ENCODE measurements at places on chromosomes 7 and 10.
A peak's percentile ranks its signal among the peaks of the same experiment; 100 is the strongest.

GRCh38 chr10:22853906-22854447 is 73.9 kb upstream of the ARMC3 start:
- no peaks in the 10 kb centered on the region for H3K36me3 ChIP-seq
- H3K27me3 ChIP-seq, result no peaks in the 10 kb centered on the region
- no peak overlapping the region for H3K27ac ChIP-seq
- H3K4me1 ChIP-seq, result peaks cover 2% of the 10 kb centered on the region
- no peak overlapping the region for H3K4me3 ChIP-seq

DNA sequence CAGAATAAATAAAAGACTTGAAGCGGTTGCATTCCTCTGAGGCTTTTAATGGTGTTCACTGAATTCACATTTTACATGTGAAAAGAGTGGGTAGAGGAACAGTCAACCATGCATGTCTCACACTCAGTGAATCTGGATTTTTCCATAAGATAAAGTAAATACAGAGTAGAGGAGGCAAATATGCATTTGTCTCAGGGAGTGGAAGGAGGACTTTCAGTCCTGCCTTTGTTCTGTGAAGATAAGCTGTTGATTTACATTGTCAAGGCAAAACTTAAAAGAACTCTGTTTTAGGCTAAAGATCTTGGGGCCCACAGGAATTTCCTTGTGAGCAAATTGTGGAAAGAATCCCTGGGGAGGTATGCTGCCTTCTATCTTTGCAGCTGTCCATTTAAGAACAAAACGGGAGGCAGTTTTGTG is 825.3 kb upstream of the MBL2 start:
- H3K4me3 ChIP-seq, result no peak overlapping the region
- H3K36me3 ChIP-seq, result no peaks in the 10 kb centered on the region
- H3K27me3 ChIP-seq, result no peaks in the 10 kb centered on the region

DNA sequence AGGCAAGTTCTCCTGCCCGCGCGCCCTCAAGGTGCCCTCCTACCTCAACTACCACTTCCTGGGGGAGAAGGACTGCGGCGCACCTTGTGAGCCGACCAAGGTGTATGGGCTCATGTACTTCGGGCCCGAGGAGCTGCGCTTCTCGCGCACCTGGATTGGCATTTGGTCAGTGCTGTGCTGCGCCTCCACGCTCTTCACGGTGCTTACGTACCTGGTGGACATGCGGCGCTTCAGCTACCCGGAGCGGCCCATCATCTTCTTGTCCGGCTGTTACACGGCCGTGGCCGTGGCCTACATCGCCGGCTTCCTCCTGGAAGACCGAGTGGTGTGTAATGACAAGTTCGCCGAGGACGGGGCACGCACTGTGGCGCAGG is 1.4 kb downstream of the FZD1 start:
- no peaks in the 10 kb centered on the region for H3K36me3 ChIP-seq
- peak overlapping the region; percentile 86 for H3K4me3 ChIP-seq
- no peak for DNase-seq
- peaks cover 13% of the 10 kb centered on the region for H3K4me1 ChIP-seq

DNA sequence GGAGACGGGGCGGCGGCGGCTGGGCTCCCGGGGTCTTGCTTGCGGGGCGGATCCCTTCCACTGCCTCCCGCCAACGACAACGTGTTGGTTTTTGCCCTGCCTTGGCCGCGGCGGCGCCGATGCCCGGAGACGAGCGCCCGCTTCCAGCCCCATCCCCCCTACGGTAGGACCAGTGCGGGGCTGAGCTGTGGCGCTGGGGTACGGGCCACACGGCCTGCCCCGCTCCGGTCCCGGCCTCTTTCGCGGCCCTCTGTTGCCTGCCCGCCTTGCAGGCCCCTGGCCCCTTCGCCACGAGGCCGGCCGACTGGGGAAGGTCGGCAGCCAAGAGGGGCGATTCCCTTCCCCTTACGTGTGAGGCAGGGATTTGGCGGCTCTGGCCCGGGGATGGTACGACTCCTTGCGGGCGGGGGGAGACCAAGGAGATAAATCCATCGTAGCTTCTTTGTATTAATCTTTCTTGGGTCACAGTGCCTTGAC is 488 bp downstream of the EIF4H start:
- H3K27me3 ChIP-seq, result no peaks in the 10 kb centered on the region
- peaks cover 26% of the 10 kb centered on the region for H3K36me3 ChIP-seq
- peak overlapping the region; percentile 84 for H3K4me3 ChIP-seq
- peak; percentile 60 for DNase-seq

- no peak for DNase-seq
- H3K36me3 ChIP-seq, result no peaks in the 10 kb centered on the region
- H3K4me3 ChIP-seq, result no peak overlapping the region
- peaks cover 34% of the 10 kb centered on the region for H3K27me3 ChIP-seq
Observed at GRCh38 chr7:120989257-120990220, 1.0 kb downstream of the CPED1 start.

- no peaks in the 10 kb centered on the region for H3K27me3 ChIP-seq
- peaks cover 4% of the 10 kb centered on the region for H3K36me3 ChIP-seq
- H3K4me3 ChIP-seq, result no peak overlapping the region
- peak; percentile 49 for DNase-seq
- peak overlapping the region; percentile 76 for H3K27ac ChIP-seq
Observed at GRCh38 chr10:110834629-110835301, 37.0 kb upstream of the PDCD4 start.

GRCh38 chr7:91357379-91357778 is 93.1 kb downstream of the FZD1 start:
- H3K4me3 ChIP-seq, result no peak overlapping the region
- peaks cover 4% of the 10 kb centered on the region for H3K27me3 ChIP-seq
- DNase-seq, result no peak
- H3K27ac ChIP-seq, result no peak overlapping the region

GRCh38 chr10:76632767-76633051 is 1004.9 kb downstream of the KCNMA1 start:
- no peaks in the 10 kb centered on the region for H3K4me1 ChIP-seq
- no peak for DNase-seq
- H3K36me3 ChIP-seq, result no peaks in the 10 kb centered on the region
- no peak overlapping the region for H3K4me3 ChIP-seq
- no peaks in the 10 kb centered on the region for H3K27me3 ChIP-seq
- H3K27ac ChIP-seq, result no peak overlapping the region

DNA sequence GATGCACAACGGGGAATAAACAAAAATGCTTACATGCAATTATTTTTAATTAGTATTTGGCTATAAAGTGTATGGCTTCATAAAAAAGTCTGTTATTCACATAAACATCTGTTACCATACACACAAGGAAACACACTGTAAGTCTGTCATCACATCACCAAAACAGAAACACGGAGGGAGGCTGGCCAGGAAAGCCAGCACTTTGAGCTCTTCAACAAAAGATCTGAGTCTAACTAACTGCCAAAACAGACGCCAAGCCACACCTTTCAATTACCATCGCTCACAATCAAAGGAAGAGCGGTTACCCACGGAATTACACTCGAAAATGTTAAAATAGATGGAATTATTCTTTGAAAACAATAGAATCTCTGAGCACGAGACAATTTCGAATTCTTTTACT is 49.2 kb upstream of the MGMT start:
- H3K4me1 ChIP-seq, result no peaks in the 10 kb centered on the region
- no peaks in the 10 kb centered on the region for H3K27me3 ChIP-seq
- DNase-seq, result no peak
- H3K36me3 ChIP-seq, result no peaks in the 10 kb centered on the region

- no peaks in the 10 kb centered on the region for H3K27me3 ChIP-seq
- DNase-seq, result no peak
- no peak overlapping the region for H3K27ac ChIP-seq
- H3K4me1 ChIP-seq, result no peaks in the 10 kb centered on the region
Observed at GRCh38 chr7:97555857-97556421, 175.9 kb upstream of the TAC1 start.

DNA sequence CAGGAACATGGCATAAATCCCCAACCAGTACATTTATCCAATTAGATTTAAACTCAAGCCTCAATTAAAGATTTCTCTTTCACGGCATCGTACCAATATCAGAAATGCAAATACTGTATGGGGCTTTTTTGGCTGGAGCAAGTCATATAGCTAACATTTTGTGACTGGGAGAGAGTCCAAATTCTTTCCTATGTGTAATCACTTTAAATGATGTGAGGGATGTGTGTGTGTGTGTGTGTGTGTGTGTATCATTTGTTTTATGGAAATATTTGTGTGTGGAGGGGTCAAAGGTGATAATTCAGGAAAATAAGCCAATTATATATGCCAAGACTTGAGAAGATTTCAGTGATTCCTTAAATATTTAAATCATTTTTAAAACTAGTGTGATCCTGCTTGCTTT is 196.6 kb downstream of the TRIL start:
- H3K27ac ChIP-seq, result no peak overlapping the region
- H3K4me3 ChIP-seq, result no peak overlapping the region
- no peaks in the 10 kb centered on the region for H3K27me3 ChIP-seq
- H3K36me3 ChIP-seq, result no peaks in the 10 kb centered on the region
- no peaks in the 10 kb centered on the region for H3K4me1 ChIP-seq

DNA sequence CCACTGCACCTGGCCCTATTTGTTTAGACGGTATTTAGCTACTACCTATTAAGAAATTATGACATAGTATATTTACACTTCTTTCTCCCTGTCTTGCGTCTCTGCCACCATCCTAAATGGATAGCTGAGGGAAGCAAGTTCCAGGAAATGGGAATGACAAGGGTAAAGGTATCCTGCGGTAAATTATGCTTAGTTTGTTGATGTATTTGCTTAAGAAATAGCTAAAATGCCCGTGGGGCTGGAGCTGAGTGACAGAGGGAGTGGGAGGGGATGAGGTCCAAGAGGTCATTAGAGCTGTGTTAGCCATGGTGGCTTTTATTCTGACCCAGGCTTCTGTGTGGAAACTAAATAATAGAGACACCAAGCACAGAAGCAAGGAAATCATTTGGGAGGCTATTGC is 29.0 kb upstream of the UBE2D1 start:
- no peak overlapping the region for H3K4me3 ChIP-seq
- peaks cover 22% of the 10 kb centered on the region for H3K27me3 ChIP-seq
- no peaks in the 10 kb centered on the region for H3K4me1 ChIP-seq
- no peak for DNase-seq
- no peak overlapping the region for H3K27ac ChIP-seq

DNA sequence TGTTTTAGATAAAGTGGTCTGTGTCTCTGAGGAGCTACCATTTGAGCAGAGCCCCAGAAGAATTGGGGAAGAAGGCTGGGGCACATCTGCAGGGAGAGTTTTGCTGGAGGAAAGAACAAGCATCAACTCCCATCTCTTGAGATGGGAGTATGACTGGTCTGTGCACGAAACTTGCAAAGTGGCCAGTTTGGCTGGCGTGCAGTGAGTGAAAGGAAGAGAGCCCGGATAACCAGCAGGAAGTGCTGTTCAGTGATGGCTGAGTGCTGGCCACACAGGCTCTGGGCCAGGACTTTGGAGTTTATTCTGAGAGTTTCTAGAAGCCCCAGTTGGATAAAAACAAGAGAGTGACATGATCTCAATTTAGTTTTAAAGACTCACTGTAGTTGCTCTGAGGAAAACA is 34.4 kb upstream of the SVIL start:
- H3K27me3 ChIP-seq, result no peaks in the 10 kb centered on the region
- H3K27ac ChIP-seq, result no peak overlapping the region
- H3K4me1 ChIP-seq, result no peaks in the 10 kb centered on the region
- H3K36me3 ChIP-seq, result peaks cover 28% of the 10 kb centered on the region
- H3K4me3 ChIP-seq, result no peak overlapping the region

- no peak for DNase-seq
- H3K27me3 ChIP-seq, result no peaks in the 10 kb centered on the region
- H3K27ac ChIP-seq, result peak overlapping the region; percentile 92
- H3K4me1 ChIP-seq, result peaks cover 58% of the 10 kb centered on the region
- H3K36me3 ChIP-seq, result no peaks in the 10 kb centered on the region
Observed at GRCh38 chr10:69223028-69223342, 2.9 kb downstream of the HKDC1 start.

DNA sequence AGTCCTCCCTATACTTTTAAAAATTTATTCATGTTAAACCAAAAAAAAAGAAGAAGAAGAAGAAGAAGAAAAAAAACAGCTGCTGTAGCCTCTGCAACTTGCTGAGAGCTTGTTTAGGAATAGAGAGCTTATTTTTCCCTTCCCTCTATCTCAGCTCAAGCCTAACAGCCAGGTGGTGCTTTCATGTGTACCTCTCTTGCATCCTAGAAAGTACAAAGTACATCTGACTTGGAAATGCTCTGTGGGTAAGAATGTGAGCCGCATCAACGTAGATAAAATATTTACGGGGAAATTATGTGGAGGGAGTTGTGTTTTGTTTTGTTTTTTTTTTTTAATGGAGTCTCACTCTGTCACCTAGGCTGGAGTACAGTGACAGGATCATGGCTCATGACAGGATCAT is 99.6 kb downstream of the PLXDC2 start:
- H3K36me3 ChIP-seq, result no peaks in the 10 kb centered on the region
- no peaks in the 10 kb centered on the region for H3K4me1 ChIP-seq
- H3K27me3 ChIP-seq, result no peaks in the 10 kb centered on the region

- no peak overlapping the region for H3K4me3 ChIP-seq
- H3K4me1 ChIP-seq, result no peaks in the 10 kb centered on the region
- H3K27me3 ChIP-seq, result peaks cover 13% of the 10 kb centered on the region
- no peaks in the 10 kb centered on the region for H3K36me3 ChIP-seq
- no peak for DNase-seq
Observed at GRCh38 chr10:89553064-89553734, 17.8 kb upstream of the SLC16A12 start.

DNA sequence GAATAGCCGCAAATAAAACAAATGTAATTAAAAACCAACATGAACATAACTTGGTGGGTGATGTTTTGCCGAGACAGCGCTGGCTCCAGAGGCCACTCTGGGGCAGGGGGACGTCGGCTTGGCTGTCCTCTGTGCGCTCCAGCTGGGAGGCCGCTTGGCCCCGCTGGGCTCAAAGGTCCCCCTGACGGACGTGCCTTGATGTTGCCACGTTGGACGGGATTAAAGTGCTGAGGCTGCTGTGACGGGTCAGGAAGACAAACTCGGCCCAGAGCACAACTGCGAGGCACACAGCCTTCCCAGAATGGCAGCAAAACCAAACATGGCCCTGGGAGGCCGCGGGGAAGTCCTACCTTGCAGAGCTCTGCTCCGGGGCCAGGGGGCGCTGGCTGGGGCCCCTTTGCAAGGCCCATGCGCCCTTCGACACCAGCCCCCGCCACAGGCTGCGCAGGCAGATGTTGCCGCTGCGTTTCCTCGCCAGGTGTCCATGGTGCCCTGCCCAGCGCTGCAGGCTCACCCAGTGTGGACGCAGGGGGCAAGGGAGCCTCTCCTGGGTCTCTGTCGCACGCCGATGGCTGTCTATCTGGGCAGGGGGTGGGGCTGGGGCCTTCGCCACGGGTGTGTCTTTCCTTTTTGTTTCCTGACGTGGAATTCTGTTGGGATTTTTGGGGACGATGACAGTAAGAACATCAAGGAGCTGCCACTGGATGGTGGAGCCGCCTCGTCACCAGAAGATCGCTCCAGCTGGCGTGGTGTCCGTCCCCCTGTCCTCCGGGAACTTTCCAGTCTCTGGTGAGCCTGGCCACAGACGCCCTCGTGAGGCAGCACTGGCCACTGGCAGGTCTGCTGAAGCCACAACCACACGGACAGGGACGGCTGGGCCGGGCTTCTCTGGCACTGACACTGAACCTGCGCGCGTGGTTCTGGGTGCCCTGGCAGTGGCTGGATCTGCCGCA is 99.6 kb upstream of the DIP2C start:
- no peak overlapping the region for H3K4me3 ChIP-seq
- peaks cover 45% of the 10 kb centered on the region for H3K27me3 ChIP-seq
- DNase-seq, result peak; percentile 52
- H3K4me1 ChIP-seq, result peaks cover 2% of the 10 kb centered on the region

Data from activated naive CD4-positive, alpha-beta T cell treated with anti-CD3 and anti-CD28 coated beads, Interleukin-2, amount 10 ng/mL, durations not matched to agents 7 days and 5 days (primary cell).